H4 (cell line): ENCODE measurements at places on chromosomes 5 and 9. TPM values are rescaled to one million over a fixed set of nuclear protein-coding genes. Genes with fewer than 3 reads are reported as not detected.
A peak's percentile ranks its signal among the peaks of the same experiment; 100 is the strongest.

- no peak for DNase-seq
Observed at GRCh38 chr9:68530618-68531017, 10.1 kb downstream of the TMEM252 start.

DNA sequence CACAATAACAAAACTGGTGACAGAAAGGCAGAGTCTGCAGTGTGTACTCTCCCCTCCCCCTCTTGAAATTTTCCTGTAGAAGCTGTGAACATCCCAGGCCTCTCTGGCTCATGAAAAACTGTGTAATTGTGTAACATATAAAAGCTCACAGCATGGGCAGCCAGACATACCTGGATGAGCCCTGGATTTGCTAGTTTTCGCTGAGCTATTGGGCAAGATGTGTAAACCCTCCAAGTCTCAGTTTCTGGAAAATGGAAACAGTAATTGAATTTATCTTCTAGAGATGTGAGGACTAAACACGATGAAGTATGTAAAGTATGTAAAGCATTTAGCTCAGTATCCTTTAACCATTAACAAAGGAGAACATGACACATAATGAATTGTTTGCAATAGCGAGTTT, 143.2 kb upstream of the ANKH start:
- no peak for DNase-seq

GRCh38 chr5:177358370-177358819, 671 bp downstream of the RGS14 start:
- no peak for DNase-seq

- peak; percentile 58 for DNase-seq
Observed at GRCh38 chr9:97873882-97874281, 20.9 kb downstream of the FOXE1 start.

GRCh38 chr9:108049026-108049607, 559.5 kb upstream of the KLF4 start:
- DNase-seq: peak; percentile 96

DNA sequence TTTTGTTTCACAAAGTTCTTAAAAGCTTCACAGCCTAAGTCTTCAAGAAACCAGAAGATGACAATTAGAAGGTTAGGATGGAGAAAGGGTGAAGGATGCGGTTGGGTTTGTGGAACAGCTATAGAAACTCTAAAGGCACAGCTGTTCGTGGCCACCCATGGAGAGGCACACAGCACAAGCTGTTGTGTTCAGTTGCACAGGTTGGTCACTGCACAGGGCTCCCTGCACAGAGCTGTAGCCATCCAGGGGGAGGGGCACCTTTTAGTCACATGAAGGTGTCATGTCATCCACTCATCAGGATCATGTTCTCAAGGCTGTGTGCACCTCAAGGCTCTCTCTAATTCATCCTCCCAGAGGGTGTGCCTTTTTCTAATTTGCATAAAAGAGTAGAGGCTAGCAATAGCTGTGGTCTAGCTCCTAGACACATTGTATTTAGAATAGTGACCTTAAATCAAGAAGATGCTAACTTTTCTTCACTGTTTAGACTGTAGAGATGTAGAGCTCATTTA, 5.0 kb upstream of the RASGRF2 start:
- no peak for DNase-seq

- no peak for DNase-seq
Observed at GRCh38 chr9:76651119-76651705, 113.0 kb upstream of the PCA3 start.

DNA sequence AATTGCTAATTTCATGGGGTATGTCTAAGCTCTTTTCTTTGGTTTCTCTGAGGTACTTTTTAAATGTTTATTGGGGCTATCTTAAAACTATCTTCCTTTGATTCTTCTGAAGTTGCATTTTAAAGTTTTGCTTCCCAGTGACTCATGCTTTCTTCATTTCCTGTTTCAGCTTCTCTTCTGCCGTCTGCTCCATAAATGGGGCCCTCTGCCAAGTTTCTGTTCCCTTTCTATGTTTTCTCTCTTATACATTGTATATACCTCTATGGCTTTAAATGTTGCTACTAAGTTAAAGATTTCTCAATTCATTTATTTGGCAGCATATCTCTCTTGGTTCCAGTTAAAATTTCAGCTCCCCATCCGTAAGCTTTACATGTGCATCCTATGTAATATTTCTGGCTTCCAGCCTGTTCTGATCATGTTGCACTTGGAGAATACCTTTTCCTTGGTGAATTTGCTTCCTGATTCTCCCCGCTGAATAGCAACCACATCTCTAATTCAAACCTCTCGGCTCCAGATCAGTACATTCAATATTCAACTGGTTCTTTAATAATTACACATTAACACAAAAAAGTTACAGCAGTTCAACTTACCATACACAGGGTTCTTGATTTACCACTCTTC, 125.3 kb downstream of the ST8SIA4 start:
- DNase-seq: peak; percentile 85

DNA sequence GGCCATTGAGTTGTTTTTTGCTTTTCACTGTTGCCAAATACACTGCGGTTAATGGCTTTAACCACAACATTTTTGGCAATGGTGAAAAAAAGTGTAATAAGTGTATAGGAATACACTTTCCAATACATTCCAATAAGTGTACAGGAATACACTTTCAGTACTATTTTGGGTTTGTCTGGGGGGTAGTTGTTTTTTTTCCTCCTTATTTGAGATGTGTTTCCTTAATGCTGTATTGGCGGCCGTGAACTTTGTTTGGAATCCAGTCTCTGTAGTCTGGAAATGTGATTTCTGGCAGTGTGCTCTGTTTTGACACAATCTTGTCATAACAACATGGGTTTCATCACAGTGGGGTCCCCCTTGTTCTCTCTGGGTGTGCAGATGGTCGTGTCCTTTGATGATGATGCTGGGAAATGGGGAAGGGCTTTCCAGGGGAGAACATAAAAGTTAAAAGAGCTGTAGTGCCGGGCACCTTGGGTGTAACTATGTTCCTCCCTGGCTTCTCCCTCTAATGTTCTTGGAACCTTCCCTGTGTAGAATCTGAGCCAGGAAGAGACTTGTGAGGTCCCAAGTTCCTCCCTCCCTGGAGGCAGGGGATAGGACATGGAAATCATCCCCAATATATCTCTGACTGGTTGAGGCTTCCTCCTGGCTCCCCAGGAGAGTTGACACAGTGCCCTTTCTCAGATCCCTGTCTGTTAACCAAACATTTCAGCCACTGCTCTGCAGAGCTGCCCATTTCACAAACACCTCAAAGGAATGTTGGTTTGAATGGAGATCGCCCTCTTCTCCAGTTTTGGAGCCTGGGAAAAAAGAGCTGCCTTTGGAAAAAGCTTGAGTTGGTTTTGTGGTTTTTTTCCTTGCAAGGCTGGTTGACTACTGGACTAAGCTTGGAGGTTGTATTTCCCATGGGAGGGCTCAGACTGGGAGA, 44.8 kb downstream of the RCL1 start:
- DNase-seq: peak; percentile 87

UNC13B gene
- 7.4 and 7.8 TPM in 2 replicates for total RNA-seq

SHROOM1 gene
- 0.91 and 9.0 TPM in 2 replicates for total RNA-seq
